ENCODE measurements at places on chromosomes 16 and 17.
A peak's percentile ranks its signal among the peaks of the same experiment; 100 is the strongest.

DNA sequence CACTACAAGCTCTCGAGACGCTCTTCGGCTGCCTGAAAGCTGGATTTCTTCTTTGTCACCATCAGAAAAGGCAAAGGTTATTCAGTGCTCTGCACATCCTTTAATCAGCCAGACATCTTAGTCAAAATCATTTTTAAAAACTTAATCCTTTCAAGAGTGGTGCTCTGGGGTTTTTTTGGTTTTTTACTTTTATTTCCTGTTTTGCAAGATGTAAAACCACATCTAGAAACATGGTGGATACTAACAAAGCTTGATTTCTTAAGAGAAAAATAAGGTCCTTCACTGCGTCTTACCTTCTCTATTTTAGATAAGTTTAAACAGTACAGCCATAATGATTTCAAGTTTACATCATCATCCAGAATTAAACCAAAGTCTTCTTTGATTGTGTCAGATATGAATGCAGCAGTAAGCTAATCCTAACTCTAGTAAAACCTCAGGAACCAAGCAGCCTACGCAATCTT is 6.3 kb downstream of the ANKRD11 start:
- DNase-seq = no peak

- DNase-seq = no peak
Observed at GRCh38 chr16:20873331-20873730, 26.8 kb downstream of the DCUN1D3 start.

DNA sequence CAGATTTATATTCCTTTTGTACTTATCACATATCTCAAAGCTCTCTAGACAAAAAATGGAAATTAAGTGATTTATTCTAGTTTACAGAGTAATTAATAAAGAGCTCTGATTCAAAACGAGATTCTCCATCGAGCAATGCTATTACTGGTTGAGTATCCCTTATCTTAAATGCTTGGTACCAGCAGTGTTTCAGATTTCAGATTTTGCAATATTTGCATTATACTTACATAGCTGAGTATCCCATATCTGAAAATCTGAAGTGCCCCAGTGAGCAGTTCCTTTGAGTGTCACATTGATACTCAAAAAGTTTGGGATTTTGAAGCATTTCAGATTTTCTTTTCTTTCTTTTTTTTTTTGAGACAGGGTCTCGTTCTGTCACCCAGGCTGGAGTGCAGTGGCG is 57.4 kb upstream of the STAC2 start:
- no peak for DNase-seq

- DNase-seq = no peak
Observed at GRCh38 chr16:78693496-78693895, 594.0 kb downstream of the WWOX start.

- no peak for DNase-seq
Observed at GRCh38 chr17:66354981-66355380, 52.6 kb downstream of the PRKCA start.

- no peak for DNase-seq
Observed at GRCh38 chr16:54335230-54335629, 48.6 kb upstream of the IRX3 start.

DNA sequence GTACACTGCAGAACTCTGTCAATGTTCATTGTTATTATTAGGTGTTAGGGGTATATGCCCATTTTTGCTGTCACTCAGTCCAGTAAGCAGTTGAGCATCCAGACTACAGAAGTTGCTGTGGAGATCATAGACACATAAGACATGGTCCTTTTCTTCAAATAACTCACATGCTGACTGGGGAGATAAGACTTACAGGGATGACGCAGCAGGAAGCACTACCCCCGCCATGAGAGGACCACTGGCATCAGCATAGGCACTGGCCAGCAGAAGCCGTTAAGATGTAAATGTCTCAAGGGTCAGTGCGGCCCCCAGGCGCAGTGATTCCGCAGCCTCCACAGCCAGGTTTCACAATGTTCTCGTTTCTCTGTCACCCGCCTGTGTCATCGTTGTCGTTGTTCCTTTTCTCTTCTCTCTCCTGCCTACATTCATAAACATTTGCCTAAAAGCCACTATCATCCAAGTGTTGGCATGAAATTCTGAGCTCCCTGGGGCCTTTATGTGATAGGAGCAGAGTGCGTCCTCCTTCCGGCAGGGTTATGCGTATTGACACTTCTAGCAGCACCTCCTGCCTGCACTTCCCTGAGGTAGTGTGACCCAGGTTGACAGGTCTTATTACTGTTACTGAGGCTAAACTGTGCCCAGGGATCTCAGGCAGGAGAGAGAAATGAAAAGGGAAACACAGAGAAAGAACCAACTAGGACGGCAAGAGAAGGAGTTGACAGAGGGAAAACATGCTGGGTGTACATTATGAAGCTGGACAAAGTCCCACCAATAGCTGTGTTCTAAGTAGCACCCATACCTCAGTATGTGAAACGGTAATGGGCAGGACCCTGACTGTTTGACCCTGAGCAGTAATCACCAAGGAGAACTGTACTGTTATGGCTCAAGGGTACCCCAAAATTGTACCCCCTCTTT is 17.9 kb downstream of the TANGO6 start:
- no peak for DNase-seq

DNA sequence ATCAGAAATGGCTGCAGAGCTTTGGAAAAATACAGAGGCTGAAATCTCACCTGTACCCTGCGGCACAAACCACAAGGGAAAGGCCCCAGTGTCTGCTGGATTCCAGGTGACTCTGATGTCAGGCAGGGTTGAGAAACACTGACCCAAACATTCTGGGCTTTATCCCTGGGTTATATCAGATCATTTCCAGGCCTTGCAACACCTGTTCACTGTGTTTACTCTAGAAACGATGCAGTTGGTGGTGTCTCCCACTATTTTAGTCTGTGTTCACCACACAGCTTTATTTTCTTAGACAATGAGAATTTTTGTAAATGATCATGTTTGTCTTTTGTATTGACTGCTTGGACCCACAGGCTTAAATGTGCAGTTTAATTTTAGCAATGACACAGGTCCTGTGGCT is 151.5 kb upstream of the SDK2 start:
- DNase-seq = no peak

DNA sequence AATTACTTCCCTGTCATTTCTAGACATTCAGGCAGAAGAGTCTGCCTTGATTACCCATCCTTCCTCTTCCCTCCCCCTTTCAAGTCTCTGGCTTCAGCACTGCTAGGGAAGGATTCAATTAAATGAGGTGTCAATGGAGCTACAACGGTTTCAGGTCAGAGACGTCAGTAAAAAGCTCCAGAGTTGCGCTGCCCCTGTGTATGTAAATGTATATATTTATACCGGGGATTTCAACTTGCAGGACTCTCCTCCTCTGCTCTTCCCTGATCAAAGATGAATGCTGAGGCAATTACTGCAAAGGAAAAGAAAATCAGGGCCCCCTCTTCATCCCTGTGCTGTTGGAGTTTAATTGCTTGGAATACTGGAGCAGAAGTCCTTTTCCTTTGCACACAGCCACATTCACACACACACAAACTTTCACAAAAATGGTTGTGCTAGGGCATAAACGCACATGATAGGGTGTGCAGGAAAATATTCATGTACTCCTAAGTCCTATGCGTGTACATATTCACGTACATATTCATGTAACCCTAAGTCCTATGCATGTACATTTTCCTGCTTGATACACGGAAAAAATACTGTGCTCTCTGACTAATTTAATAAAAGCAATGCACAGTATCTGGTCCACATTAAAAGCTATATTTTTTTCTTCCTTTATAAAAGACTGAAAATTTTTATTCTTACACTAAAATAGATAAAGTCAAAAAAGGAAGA is 129.7 kb upstream of the PMFBP1 start:
- DNase-seq = no peak

DNA sequence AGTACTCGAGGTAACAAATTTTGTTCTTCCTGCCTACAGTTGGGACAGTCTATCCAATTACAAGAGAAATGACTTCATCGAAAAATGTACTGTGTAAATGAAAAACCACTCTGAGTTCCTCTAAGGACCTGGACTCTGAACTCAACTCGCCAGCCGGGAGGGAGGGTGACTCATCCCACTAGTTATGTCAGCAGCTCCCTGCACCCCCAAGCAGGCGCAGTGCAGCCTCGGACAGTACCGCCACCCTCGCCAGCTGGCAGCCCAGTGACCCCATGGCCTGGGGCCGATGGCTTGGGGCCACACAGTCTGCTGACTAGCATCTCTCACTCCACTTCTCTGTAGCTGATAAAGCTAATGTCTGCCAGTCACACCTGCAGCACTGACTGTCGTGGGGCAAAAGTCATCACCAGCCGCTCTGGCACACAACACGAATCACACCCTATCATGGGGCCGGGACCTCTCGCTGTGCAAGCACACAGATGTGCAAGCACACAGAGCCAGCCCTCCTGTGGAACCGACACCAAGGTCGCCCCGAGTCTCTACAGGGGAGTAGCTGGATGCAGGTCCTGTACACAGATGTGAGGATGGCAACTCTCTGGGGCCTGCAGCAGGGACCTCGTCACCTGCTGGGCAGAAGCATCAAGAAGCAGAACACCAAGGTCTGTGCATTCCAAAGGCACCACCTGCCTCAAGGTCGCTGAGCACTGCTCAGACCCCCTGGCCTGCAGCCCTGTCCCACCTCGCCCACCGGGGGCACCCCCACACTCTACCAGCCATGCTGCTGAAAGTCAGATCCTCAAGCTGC is 5.7 kb downstream of the CSNK1D start:
- peak; percentile 20 for DNase-seq

DNA sequence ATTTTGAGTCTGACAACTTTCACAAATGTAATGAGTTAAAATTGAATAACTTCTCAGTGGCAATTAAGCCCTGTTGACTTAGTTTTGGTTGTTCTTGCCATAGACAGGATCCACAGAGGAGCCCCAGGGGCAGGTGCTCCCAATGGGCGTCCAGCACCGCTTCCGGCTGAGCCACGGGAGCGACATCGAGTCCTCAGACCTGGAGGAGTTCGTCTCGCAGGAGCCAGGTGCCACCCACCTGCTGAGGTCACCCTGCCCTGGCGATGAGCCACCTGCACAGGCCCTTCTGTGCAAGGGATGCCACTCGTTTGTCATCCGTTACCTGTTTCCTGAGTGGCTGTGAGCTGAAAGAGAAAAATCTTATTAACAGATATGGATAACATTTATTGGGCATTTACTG is 10.7 kb downstream of the CCDC40 start:
- DNase-seq = no peak

DNA sequence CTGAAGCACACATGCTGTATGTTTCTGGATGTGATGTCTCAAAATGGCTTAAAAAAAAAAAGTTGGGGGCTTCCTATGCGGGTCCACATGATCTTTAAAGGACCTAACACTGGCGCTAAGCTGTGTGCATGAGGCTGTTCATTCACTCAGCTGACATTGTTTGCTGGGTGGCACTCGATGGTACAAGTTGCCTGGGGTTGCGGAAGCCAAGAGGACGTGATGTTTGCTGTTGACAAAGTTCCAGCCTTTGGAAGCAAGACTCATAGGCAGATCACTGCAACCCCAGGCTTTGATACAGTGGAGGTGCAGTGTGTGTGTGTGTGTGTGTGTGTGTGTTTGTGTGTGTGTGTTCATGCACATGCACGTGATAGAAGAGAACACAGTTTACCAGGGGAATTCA is 29.5 kb upstream of the DNAI2 start:
- DNase-seq = no peak

GRCh38 chr16:12079412-12079965 is 103.0 kb downstream of the SNX29 start:
- no peak for DNase-seq

DNA sequence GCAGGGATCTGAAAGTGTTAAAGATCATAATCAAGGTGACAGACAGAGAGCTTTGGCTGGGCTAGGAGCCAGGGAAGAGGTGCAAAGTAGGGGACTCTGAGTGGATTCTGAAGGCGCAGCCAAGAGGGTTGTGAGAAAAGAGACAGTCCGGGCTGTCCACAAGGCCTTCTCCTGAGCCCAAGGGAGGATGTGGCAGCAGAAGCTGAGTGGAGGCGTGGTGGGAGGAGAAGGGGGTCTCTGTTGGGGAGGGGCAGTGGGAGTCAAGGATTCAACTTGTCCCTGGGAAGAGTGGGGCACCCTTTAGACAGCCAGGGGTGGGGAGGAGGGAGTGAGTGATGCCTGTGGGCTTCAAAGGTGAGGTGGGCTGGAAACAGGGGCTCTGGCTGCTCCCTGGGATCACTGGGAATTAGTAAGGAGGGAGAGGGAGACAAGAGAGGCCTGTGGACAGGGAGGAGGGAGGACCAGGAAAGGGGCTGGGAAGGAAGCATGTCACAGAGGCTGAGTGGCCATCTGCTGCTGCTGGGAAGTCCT is 10.6 kb downstream of the CES1 start:
- DNase-seq = no peak

DNA sequence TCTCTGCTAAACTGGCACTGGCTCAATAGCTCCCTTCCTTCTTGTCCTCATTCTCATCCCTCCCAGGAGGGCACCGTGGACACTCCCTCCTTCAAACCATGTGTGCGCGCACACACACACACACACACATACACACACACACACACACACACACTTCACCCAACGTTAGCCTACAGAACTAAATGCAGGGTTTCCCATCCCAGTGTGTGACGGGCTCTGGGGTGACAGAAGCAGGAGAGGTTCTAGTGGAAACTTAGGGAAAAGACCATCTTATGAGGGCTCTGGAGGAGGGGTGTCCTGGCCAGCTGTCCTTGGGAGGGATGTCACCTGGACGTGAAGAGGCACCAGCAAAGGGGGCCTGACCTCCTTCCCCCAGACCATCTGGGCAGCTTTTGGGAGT is 19.7 kb downstream of the OSBPL7 start:
- DNase-seq = no peak
